ENCODE measurements at places on chromosomes 6 and 20.

DNA sequence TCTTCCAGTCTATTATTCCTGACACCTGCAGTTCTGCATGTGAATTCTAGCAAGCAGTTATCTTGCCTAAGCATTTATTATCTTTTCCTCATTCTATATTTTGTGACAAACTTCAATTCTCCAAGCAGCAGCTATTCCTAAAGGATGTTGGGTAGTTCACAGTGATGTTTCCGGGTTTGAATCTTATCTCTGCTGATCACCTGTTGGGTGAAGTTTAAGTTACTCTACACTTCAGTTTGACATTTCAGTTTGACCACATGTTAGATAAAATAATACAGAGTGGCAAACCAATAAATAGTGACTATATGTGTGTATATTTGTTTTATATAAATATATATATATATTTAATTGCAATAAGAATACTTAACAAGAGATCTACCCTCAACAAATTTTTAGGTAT, 168.6 kb downstream of the ADGRG6 start:
- no peak for DNase-seq

DNA sequence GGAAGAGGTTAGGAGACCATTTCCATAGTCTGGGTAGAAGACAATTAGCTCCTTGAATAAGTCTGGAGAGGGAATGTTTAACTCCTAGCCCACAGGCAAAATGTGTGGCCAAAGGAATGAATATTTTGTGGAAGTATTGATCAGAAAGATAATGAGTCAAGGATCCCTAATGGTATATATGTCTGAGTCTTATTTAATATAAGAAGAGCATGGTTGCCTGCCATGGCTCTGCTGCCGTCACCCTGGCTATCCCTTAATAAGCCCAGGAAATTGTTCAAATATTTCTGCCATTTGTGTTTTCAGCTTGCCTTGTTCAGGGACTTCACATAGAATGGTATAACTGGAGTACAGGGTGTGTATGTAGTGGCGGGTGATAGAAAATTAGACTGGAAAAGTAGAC, 18.1 kb upstream of the CALHM6 start:
- DNase-seq = no peak

GRCh38 chr6:107493158-107494057, 3.5 kb downstream of the SOBP start:
- DNase-seq = no peak

GRCh38 chr6:37507077-37507476, 7.4 kb upstream of the CCDC167 start:
- DNase-seq = no peak

DNA sequence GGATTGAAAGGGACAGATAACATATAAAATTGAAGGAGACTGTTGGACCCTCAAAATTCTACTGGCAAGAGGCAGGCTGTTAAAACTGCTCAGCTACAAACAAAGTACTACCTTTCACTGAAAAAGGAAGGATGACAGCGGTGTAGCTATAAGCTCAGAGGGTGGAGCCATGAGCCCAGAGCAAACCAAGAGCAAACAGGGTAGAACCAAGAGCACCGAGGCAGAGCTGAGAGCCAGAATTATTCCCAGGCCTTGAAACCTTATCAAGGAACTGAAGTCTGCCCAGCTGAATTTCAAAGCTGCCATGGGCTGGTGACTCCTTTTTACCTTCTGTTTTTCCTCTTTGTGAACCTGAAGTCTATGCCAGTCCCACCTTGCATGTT, 74.7 kb upstream of the SLC4A11 start:
- DNase-seq = no peak

- no peak for DNase-seq
Observed at GRCh38 chr20:10467681-10468339, 32.7 kb downstream of the SLX4IP start.

DNA sequence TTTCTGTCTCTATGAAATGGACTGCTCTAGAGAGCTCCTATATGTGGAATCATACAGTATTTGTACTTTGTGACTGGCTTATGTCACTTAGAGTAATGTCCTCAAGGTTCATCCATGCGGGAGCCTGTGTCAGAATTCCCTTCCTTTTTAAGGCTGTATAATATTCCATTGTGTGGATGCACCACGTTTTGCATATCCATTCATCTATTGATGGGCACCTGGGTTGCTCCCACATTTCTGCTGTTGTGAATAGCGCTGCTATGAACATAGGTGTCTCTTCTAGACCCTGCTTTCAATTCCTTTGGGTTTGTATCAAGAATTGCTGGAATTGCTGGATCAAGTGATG, 155.4 kb downstream of the BMP7 start:
- DNase-seq = no peak

Measured in activated CD4-positive, CD25-positive, alpha-beta regulatory T cell treated with anti-CD3 and anti-CD28 coated beads, Interleukin-2, amount 50 U/mL, for 72 hours (primary cell).